Hematopoietic multipotent progenitor cell treated with erythropoietin and hydrocortisone succinate and interleukin-3 and kit ligand, for 8 days (in vitro differentiated cells): ENCODE measurements at places on chromosomes 6 and 20.

DNA sequence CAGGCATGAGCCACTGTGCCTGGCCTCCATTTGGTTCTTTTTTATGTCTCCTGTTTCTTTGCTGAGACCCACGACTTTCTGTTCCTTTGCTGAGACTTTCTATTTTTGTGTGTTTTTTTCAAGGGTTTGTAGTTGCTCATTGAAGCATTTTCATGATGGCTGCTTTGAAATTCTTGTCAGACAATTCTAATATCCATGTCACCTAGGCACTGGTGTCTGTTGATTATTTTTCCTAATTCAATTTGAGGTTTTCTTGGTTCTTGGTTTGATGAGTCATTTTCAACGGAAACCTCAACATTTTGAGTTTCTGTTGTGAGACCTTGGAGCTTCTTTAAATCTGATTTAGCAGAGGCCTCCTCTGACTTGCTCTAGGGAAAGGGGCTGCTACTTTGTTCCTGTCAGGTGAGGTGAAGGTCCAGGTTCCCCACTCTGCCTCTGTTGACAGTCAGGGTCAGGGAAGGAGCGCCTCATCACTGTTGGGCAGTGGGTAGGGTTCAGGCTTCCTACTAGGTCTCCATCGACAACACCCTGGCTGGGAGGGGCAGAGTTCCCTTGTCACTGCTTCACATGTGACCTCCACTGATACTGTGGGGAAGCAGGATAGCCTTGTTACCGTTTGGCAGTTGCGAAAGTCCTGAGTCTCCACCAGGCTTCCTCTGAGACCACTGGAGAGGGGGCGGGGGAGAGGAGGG lies 67.2 kb upstream of the RNF24 start:
- DNase-seq = peak; percentile 99

- peak; percentile 6 for DNase-seq
Observed at GRCh38 chr20:4449957-4450715, 271.6 kb upstream of the PRND start.

- DNase-seq = no peak
Observed at GRCh38 chr20:9160757-9161156, 91.9 kb downstream of the PLCB4 start.

DNA sequence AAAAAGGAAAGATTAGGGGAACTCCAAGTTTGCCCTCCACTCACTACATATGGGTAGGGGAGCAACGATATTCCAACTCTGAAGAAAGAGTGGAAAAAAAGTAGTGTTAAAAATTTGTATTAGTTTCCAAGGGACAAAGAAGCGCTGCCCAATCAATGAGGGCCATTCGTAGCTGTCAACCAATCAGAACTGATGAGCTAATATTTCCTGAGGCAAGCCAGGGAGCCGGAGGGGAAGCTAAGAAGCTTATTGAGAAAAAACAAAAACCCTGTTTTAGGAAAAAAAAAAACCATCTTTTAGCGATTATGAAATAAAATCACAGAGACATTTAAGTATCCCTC lies 59.5 kb downstream of the TRIM38 start:
- DNase-seq = peak; percentile 92

- DNase-seq = no peak
Observed at GRCh38 chr20:19017104-19017690, 195.2 kb upstream of the SLC24A3 start.
